Urinary bladder (tissue), 4 donors: ENCODE measurements at places on chromosomes 16 and 17. TPM values are rescaled to one million over a fixed set of nuclear protein-coding genes. Genes with fewer than 3 reads are reported as not detected.

DNA sequence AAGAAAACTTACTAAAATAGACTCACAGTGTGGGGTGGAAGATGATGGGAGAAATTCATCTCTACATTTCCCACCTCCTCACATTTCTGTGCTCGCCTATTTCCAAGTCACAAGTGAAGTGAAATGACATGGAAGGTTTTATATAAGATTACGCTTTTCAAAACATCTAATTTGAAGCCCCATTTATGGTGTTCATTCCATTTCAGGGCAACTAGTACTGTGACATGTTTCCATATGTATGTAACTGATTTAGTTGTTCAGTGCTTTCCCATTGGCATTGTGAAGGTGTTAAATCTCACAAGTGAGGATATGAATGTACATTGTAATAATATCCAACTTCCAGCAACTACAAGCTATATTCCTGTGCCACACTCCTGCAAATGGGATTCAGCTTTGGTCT lies 1174.8 kb downstream of the CDH11 start:
- DNase-seq, result no peak

- no peak for DNase-seq
These were observed 15.0 kb downstream of the UTP18 start for GRCh38 chr17:51275381-51275780.

CCL16 gene
- polyA plus RNA-seq, result 0.29 TPM

GRCh38 chr17:63138713-63139112 lies 172.7 kb downstream of the TANC2 start:
- no peak for DNase-seq

CHP2 gene
- 3.4 TPM for polyA plus RNA-seq

DNA sequence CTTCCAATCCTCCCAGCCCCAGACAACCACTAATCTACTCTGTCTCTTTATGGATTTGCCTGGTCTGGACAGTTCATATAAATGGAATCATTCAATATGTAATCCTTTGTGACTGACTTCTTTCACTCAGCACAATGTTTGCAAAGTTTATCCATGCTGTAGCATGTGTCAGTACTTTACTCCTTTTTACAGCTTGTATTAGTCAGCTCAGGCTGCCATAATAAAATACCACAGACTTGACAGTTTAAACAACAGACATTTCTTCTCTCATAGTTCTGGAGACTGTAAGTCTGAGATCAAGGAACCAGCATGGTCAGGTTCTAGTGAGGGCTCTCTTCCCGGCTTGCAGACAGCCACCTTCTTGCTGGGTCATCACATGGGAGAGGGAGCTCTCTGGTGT lies 41.3 kb downstream of the GPRC5B start:
- no peak for DNase-seq

- no peak for DNase-seq
These were observed 186.4 kb downstream of the BCAS3 start for GRCh38 chr17:60863892-60864707.

ABCC12 gene
- not detected for polyA plus RNA-seq

DNA sequence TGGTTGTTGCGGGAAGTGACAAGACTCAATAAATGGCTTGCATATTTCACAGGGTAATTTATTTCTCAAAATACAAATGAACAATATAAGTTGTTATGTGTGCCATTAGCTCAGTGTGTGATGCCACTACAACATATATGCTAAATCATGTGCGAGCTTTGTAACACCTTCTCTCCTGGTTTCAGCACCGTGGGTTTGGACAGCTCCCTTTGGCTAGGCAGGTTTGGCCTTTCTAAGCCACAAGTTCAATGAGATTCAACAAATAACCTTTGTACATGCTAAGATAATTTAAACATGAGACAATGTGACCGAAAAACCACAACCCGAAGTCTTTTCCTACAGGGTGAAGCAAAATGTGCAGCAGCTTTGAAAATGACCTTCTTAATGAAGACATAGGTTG lies 563.9 kb downstream of the TMEM114 start:
- no peak for DNase-seq

TNP2 gene
- not detected for polyA plus RNA-seq

SLC6A2 gene
- 0.27 TPM for polyA plus RNA-seq
